ENCODE measurements at places on chromosomes 2 and 18.

DNA sequence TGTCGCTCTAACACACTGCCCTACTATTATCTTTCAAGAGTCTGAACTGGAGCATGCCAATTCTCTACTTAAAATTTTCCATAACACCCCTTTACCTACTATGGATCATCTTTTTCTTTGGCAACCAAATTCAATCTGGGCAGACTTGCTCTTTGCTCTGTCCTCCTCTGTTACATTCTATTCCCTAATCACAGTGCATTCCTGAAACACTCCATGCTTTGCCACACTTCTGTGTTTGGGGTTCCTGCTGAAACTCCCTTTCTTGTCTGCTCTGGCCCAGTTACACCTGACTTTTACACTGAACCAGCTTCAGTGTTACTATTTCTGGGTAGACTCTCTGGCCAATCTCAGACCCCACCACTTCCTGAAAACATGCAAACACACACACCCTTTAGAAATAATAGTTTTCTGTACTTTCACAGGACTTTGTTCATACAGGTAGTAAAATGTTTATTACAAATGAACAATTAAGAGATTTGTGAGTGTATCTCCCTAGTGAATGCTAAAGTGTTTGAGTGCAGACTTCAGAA lies 119.9 kb upstream of the DCC start:
- DNase-seq, result no peak

DNA sequence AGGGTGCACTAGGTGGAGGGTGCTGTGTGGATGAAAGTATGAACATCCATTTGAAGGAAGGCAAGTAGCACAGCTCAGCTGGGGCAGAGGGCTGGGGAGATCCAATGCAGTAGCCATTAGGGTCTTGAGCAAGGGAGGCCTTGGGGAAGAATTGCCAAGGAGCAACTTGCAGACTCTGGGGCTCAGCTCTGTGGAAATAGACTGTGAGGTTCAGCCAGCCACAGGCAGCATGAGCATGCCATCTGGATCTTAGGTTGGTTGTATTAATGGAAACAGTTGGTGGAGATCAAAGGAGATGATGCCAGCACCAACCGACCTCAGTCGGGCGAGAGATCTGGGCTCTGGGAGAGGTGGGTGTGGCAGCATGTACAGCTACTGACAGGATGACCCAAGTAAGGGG lies 5.6 kb downstream of the ZAP70 start:
- DNase-seq, result no peak

GRCh38 chr18:38923126-38923525 lies 1357.5 kb upstream of the CELF4 start:
- DNase-seq, result no peak

- no peak for DNase-seq
Measured at GRCh38 chr18:7878265-7879211, 311.4 kb downstream of the PTPRM start.

DNA sequence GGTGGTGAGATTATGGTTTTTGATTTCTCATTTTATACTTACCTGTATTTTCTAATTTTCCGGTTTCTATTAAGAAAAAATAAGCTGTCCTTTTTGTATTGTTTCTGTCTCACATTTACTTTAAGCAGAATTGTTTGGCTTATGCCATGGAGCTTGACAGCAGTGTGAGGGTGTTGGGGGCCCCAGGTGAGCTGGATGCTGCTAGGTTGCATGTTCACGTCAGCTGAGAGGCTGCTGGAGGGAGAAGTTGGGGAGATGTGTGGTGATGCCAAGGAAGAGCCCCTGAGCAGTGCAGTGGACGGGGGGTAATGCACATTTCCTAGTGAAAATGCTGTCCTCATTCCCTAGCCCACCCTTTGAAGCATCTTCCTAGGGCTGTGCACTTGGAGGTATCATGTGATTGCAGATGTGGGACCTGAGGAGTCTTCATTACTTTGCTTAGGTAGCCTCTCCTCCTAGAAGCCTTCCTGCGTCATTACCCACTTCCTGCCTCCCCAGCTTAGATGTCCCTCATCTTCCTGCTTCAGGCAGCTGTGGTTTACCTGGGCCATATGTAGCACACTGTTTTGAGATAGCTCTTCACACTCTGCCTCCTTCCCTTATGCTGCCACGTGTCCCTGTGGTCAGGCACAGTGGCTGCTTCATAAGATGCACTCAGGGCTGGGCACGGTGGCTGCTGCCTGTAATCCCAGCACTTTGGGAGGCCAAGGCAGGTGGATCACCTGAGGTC lies 16.2 kb downstream of the ATG16L1 start:
- peak; percentile 91 for DNase-seq

DNA sequence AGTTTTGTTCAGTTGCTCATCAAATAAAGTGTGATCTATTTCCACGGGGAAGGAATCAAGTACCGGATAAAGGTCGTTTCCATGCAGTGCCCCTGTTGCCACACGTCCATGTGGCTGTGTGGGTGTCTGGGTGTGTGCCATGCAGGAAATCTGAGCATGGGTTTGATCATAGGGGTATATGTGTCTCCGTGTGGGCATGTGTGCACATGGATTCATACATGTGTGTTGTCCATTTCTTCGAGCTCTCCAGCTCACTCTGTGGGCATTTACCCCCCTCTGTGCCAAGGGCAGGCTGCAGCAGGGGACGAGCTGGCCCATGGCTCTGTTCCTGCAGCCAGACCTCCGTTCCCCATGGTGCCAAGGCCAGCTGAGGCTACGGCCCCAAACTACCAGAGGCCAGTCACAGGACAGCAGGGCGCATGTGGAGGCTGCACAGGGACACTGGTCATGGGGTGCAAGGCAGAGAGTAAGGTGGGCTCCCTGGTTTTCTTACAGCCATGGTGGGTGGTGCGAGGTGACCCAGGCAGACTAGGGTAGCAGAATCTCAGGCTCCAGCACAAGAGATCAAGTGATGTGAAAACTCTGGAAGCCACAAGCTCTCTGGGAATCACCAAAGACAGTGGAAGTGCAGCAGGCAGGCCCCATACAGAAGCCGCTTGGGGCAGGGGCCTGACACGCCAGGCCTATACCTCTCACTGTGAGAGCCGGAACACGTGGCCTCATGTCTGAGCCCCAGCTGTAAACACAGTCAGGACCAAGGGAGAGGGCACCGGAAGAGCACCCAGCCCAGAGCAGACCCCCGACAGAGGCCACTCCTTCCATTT lies 66.4 kb upstream of the RAB6C start:
- no peak for DNase-seq

- no peak for DNase-seq
Measured at GRCh38 chr2:16201848-16202247, 261.5 kb downstream of the MYCN start.

- no peak for DNase-seq
Measured at GRCh38 chr2:24508878-24509277, 17.8 kb downstream of the NCOA1 start.

- no peak for DNase-seq
Measured at GRCh38 chr2:207883002-207883780, 113.5 kb upstream of the FZD5 start.

GRCh38 chr2:5364361-5364760 lies 327.8 kb upstream of the SOX11 start:
- no peak for DNase-seq

GRCh38 chr2:97662386-97662894 lies 1.4 kb downstream of the ACTR1B start:
- DNase-seq, result no peak

- DNase-seq, result no peak
Measured at GRCh38 chr18:22547807-22548561, 130.3 kb upstream of the CTAGE1 start.

DNA sequence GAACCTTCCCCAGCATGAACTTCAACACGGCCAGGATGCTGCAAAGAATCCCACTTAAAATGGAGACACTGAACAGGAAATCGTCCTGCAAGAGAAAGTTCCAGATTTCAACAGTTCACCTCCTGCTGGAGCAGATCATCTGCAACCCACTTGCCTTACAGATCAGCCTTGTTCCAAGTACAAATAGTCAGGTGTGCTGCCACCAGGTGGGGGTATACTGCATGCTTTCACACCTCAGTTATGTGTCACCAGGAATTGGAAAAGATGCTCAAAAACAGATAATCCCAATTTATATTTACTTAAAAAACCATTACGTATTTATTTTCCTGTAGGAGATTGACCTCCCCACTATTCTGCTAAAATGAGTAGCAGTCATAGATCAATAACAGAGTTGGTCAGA lies 212.3 kb downstream of the MGAT5 start:
- DNase-seq, result no peak

DNA sequence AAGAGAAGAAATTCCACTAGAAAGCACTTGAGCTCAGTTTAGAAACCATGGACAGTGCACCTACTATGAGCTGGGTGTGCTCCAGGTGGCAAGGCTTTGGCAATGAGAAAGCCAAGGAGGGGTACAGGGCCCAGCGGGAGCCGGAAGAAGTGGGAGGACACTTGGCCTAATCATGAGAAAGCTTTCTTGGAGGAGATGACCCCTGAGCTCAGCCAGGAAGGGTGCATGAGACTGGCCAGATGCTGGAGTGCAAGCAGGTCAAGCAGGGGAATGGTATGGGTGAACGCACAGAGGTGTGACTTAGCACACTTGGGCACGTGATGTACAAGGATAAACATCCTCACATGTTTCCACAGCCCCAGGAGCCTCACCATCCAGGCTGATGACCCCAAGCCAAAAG lies 97.2 kb upstream of the GLI2 start:
- DNase-seq, result no peak

- no peak for DNase-seq
Measured at GRCh38 chr2:99348173-99348572, 11.0 kb downstream of the EIF5B start.

GRCh38 chr2:100747551-100747950 lies 72.4 kb upstream of the NPAS2 start:
- DNase-seq, result no peak

- no peak for DNase-seq
Measured at GRCh38 chr2:101608408-101609310, 88.8 kb upstream of the MAP4K4 start.

- no peak for DNase-seq
Measured at GRCh38 chr2:96396095-96396494, 60.5 kb downstream of the NCAPH start.

- DNase-seq, result no peak
Measured at GRCh38 chr18:44895176-44895798, 214.6 kb downstream of the SETBP1 start.

DNA sequence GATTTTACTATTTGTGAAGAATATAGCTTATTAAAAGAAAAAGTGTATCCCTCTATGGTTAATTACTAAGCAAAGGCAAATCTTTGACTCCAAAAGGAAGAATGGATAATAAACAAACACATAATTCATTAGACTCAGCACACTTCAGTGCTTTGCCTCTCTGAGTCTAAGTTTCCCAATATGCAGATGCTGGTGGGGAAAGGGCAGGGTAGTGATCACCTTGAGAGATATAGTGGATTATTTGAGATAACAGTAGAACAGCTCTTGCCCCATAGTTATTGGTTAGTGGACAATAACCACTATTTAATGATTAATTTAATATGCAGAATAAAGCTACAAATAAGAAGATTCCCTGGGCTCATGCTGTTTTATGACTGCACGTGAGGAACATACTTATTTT lies 98.2 kb upstream of the SLC8A1 start:
- no peak for DNase-seq

GRCh38 chr2:156837635-156838370 lies 401.6 kb downstream of the GPD2 start:
- no peak for DNase-seq

DNA sequence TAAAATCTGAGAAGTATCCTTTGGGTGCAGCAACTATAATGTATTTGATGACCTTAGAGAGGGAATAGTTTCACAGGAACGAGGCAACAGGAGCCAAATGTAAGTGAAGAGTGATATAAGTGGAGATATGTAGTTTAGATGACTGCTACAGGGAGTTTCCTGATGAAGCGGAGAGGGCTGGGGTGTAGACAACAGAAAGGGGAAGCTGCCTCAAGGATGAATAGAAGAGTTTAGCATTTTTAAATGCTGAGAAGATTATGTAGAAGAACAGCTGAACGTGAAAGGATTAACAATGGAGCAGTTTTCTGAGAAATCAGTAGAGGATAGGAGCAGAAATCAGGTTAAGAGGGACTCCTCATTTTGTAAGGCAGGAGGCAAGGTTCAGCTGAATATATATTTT lies 133.3 kb downstream of the LCLAT1 start:
- DNase-seq, result no peak

GRCh38 chr2:150485871-150486538 lies 1.5 kb downstream of the RND3 start:
- no peak for DNase-seq

GRCh38 chr18:44726059-44726421 lies 45.4 kb downstream of the SETBP1 start:
- DNase-seq, result no peak

GRCh38 chr2:133561045-133561852 lies 7.0 kb downstream of the NCKAP5 start:
- no peak for DNase-seq

DNA sequence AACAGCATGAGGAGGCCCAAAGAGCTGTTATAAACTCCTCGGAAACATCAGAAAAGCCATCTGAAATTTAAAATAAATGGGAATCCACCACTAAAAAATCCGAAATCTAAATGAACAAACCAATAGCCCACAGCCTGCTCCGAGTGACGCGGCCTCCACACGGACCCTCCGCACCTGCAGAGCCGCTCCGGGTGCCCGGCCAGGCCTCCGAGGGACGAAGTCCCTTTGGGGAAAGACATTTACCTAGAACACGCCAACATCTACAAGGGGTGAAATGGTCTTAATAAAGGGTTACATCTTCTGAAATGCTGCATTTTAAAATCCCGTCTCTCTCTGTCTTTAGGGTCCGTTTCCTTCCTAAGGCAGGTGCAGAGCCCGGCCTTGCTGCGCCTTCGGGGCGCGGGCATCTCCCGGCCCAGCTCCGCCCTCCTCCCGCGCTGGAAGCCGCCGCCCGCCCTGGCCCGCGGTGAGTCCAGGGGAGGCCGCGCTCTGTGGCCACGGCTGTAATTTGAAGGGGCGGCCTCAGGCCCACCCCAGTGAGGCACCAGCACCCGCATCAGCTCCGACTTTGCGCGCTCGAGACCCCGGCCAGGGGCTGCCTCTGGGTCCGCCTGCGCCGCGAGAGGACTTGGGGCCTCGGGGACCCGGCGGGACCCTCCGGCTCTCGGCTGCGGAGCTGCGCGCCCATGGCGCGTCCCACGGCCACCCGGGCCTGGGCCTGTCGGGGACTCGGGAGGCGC lies 42.3 kb upstream of the CTDP1 start:
- no peak for DNase-seq

DNA sequence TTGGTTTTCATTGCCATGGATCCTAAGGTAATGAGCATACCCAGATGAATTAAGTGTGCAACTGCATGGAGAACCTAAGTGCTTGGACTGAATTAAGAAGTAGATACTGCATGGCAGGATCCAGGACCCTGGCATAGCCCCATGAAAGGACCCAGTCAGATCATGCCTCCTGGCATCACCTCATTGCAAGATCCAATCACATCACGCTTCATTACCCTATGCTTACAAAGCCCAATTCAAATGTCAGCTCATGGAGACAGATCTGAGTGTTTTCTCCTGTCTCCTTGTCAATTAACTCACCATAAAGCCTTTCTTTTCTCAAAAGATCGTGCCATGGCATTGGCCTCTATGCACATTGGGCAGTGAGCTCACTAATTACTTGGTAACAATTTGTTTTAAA lies 519.8 kb upstream of the ZNF804A start:
- DNase-seq, result no peak

GRCh38 chr18:68965817-68966216 lies 167.9 kb downstream of the CCDC102B start:
- no peak for DNase-seq

GRCh38 chr2:230156782-230157699 lies 62.7 kb downstream of the SP110 start:
- no peak for DNase-seq

All from naive thymus-derived CD4-positive, alpha-beta T cell (primary cell).